Activated T-cell treated with anti-CD3 and anti-CD28 coated beads for 24 hours (primary cell): ENCODE measurements at places on chromosomes 4 and X.

GRCh38 chrX:1294301-1295067, 25.9 kb downstream of the CSF2RA start:
- DNase-seq: no peak

DNA sequence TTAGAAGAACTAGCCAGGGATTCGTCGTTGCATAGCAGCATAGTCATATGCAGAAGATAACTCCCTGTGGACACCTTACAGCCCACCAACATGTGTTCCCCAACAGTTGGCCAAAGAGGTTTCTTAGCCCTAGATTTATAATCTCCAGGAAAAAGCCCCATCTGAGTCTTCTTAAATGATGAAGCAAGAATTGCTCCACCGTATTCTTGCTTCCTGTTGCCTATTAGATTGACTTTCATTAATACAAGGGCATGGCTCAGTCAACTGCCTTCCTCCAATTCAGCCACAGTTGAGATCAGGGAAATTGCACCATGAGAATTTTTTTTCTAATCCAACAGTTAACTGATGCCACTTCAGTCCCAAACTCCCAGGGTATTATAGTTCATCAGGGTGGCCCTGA, 5.2 kb upstream of the AFF2 start:
- no peak for DNase-seq

DNA sequence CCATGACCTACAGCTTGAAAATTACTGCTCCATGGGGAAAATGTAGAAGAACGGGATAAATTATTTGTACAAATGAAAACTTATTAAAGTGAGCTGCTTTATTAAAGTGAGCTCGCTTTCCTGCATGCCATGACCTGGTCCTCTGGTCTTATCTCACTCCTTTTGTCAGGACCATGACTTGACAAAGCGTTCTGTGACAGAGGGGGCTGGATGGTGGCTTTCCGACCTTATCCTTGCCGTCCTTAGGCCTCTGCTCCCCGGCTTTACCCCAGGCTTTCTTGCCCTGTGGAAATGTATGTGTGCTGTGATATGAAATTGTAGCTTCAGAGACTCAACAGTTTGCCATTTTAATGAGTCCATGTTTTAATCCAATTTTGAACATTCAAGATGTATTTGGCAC, 44.0 kb upstream of the FBXW7 start:
- no peak for DNase-seq

- no peak for DNase-seq
Observed at GRCh38 chr4:56731857-56732256, 50.8 kb upstream of the HOPX start.

DNA sequence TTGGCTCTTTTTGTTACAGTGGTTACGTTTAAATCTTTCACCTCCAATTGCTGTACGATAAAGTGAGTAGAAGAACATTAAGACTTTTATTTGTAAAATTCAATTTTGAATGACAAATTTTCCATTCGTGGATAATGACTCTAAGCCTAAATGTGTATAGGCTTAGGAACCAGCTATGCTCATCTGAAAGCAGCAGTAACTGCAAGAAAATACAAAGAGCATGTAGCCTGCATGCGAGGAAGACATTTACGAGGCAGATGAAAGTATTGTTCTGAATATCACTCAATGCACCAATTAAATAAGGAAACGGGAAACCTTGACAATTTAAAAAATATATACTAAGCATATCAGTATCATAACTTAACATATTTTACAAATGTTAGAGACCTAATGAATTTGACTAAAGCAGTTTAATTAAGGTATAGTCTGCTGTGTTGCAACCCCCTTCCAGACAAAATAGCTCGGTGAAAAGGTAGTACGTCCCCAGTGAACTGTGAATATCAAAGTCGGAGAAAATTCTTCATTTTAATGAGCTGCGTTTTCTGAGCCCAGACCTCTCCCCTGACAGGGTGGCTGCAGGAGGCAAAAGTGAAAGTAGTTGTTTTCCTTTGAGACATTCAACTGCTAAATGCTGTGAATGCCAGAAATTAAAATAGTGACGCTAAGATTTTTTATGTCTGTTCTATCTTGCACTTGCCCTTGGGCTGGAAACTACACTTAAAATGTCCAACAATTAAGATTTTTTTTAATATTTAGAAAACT, 1236.5 kb upstream of the TENM3 start:
- no peak for DNase-seq

- no peak for DNase-seq
Observed at GRCh38 chr4:138869631-138870030, 145.9 kb upstream of the NOCT start.

- no peak for DNase-seq
Observed at GRCh38 chr4:20543131-20543530, 157.1 kb upstream of the PACRGL start.

- DNase-seq: no peak
Observed at GRCh38 chrX:43953218-43953617, 20.0 kb downstream of the NDP start.

DNA sequence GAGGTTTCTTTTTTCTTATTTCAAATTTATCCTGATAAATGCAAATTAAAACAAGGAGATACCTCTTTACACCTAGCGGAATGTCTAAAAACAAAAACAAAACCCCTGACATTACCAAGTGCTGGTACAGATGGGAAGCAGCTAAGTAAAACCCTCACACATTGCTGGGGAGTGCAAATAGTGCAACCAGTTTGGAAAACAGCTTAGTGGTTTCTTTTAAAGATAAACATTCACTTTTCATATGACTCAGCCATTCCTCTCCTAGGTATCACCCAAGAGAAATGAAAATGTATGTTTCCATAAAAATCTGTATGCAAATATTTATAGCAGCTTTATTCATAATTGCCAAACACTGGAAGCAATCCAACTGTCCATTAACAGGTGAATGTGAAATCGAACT, 84.1 kb upstream of the HELT start:
- DNase-seq: no peak
